ENCODE measurements at places on chromosomes 3 and 15. TPM values are rescaled to one million over a fixed set of nuclear protein-coding genes. Genes with fewer than 3 reads are reported as not detected.

The CFAP20DC gene
- 0.28 TPM for total RNA-seq

- no peaks in the 10 kb centered on the region for H3K36me3 ChIP-seq
- no peak overlapping the region for H3K27ac ChIP-seq
Observed at GRCh38 chr15:51128701-51129100, 34.0 kb upstream of the TNFAIP8L3 start.

DNA sequence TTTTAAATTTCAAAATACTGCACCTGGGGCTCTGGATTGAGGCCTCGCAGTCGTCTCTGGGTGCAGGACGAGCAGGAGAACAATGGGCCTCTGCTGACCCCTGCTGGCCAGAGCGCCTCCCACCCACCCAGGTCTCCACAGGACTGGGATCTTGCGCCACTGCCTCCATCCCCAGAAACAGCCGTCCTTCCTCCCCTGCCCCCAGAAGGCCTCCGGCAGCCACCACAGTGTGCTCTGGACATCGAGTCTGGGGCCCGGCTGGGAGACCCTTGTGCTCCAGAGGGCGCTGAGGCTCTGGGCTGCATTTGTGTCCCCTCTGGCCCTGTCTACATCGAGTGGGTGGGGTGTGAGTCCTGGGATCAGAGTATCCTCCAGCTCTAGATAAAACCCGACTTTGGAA, 6.7 kb upstream of the ACSBG1 start:
- peak; percentile 93 for DNase-seq
- no peaks in the 10 kb centered on the region for H3K27me3 ChIP-seq
- H3K4me1 ChIP-seq = peaks cover 7% of the 10 kb centered on the region
- no peak overlapping the region for H3K4me3 ChIP-seq

The ADAMTS9 gene
- total RNA-seq = 17.8 TPM

DNA sequence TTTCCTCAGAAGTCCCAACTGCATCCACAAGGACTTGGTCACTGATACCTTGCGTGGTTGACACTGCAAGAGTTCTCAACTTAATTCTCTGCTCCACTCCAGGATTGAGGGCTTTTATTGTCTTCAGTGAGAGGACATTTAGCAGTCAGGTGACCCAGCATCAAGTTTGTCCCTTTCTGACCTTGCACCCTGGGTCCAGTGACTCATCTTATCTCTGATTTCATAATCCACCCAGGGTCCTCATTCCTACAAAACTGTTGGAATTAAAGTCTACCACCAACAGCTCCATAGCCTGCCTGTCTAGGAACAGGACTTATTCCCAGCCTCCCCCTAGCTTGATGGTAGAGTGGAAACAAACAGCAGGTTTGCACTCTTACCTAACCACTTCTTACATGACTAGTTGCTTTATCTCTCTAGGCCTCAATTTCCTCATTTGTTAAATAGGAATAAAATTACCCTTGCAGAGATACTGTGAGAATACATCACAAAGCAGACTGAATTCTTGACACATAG, 151.3 kb upstream of the LPP start:
- no peaks in the 10 kb centered on the region for H3K36me3 ChIP-seq
- H3K27ac ChIP-seq = no peak overlapping the region
- H3K4me1 ChIP-seq = no peaks in the 10 kb centered on the region

Measured in sigmoid colon (tissue), 7 donors.